A549 treated with DMSO at 1 μM for 4 hours (cell line): ENCODE measurements at places on chromosomes 5 and 9. TPM values are rescaled to one million over a fixed set of nuclear protein-coding genes. Genes with fewer than 3 reads are reported as not detected.

WNT8A gene
- total RNA-seq: not detected in 5 replicates

ADAMTSL2 gene
- not detected in 5 replicates for total RNA-seq

ST8SIA4 gene
- total RNA-seq: 0.36 to 0.91 TPM (median 0.74 TPM) in 5 replicates

VLDLR gene
- total RNA-seq: 20.2 to 24.2 TPM (median 22.3 TPM) in 5 replicates

EPB41L4B gene
- 5.9 to 11.0 TPM (median 10.0 TPM) in 5 replicates for total RNA-seq

SH3TC2 gene
- 0.21 to 0.84 TPM (median 0.31 TPM) in 5 replicates for total RNA-seq

PMPCA gene
- 77.4 to 96.9 TPM (median 81.7 TPM) in 5 replicates for total RNA-seq

SPINK1 gene
- 0.37 to 1.4 TPM (median 0.92 TPM) in 5 replicates for total RNA-seq

LCN1 gene
- total RNA-seq: not detected in 5 replicates

NEURL1B gene
- 2.2 to 3.4 TPM (median 2.8 TPM) in 5 replicates for total RNA-seq

SOWAHA gene
- total RNA-seq: 0.06 to 0.21 TPM (median 0.14 TPM) in 5 replicates

ACTBL2 gene
- 0.02 to 0.09 TPM (median 0.06 TPM) in 5 replicates for total RNA-seq

TTC23L gene
- 0.05 to 0.33 TPM (median 0.22 TPM) in 4 of 5 replicates, not detected in the other for total RNA-seq

PCDHA8 gene
- 0.03 to 0.13 TPM (median 0.07 TPM) in 4 of 5 replicates, not detected in the other for total RNA-seq

AFAP1L1 gene
- total RNA-seq: 4.7 to 6.7 TPM (median 5.7 TPM) in 5 replicates

LAMC3 gene
- total RNA-seq: 1.1 to 2.8 TPM (median 2.0 TPM) in 5 replicates

ITK gene
- total RNA-seq: 0.09 to 0.11 TPM in 2 of 5 replicates, not detected in the others
